Mammary microvascular endothelial cell (primary cell): ENCODE measurements at places on chromosomes 6 and 20. TPM values are rescaled to one million over a fixed set of nuclear protein-coding genes. Genes with fewer than 3 reads are reported as not detected.

Gene TP53TG5
- total RNA-seq: not detected in 2 replicates

Gene FKBP1C
- total RNA-seq: 0.27 and 0.34 TPM in 2 replicates

Gene CD93
- total RNA-seq: 375 and 394 TPM in 2 replicates

Gene ROS1
- total RNA-seq: not detected in 2 replicates

Gene NEURL2
- 2.2 and 2.3 TPM in 2 replicates for total RNA-seq

Gene HLA-DQB1
- total RNA-seq: 0.10 TPM in 1 of 2 replicates, not detected in the other

Gene SNAI1
- total RNA-seq: 11.3 and 12.2 TPM in 2 replicates

Gene HLA-DQA1
- total RNA-seq: not detected in 2 replicates

Gene BPIFA1
- total RNA-seq: not detected in 2 replicates

Gene LINC00237
- not detected in 2 replicates for total RNA-seq

Gene RANBP9
- total RNA-seq: 19.4 and 19.8 TPM in 2 replicates

Gene WFDC12
- not detected in 2 replicates for total RNA-seq

Gene MRAP2
- 0.07 and 0.39 TPM in 2 replicates for total RNA-seq

Gene RIMS1
- 0.05 and 0.13 TPM in 2 replicates for total RNA-seq

Gene ID1
- total RNA-seq: 965 and 1,004 TPM in 2 replicates

Gene TMEM217
- 7.8 and 10.1 TPM in 2 replicates for total RNA-seq

Gene ARMH2
- total RNA-seq: not detected in 2 replicates

Gene DDO
- total RNA-seq: 0.67 and 0.84 TPM in 2 replicates

Gene LY6G6C
- not detected in 2 replicates for total RNA-seq

Gene PDYN
- not detected in 2 replicates for total RNA-seq

Gene MMUT
- 6.5 and 8.4 TPM in 2 replicates for total RNA-seq

Gene CALHM4
- total RNA-seq: 0.87 TPM in 1 of 2 replicates, not detected in the other

Gene TNFAIP3
- total RNA-seq: 7.6 and 8.2 TPM in 2 replicates

Gene IRF4
- not detected in 2 replicates for total RNA-seq

Gene GGTLC1
- total RNA-seq: not detected in 2 replicates

Gene LYRM2
- 23.1 and 30.8 TPM in 2 replicates for total RNA-seq

Gene CCN6
- not detected in 2 replicates for total RNA-seq

Gene CST1
- 0.80 and 1.3 TPM in 2 replicates for total RNA-seq

Gene TFAP2D
- total RNA-seq: not detected in 2 replicates

Gene NKAPL
- 0.53 and 1.3 TPM in 2 replicates for total RNA-seq

Gene SRMS
- not detected in 2 replicates for total RNA-seq

Gene TRIM15
- not detected in 2 replicates for total RNA-seq

Gene LTA
- 0.13 TPM in 1 of 2 replicates, not detected in the other for total RNA-seq

Gene TINAG
- not detected in 2 replicates for total RNA-seq

Gene C6orf163
- 0.74 and 1.00 TPM in 2 replicates for total RNA-seq

Gene SAMD3
- total RNA-seq: not detected in 2 replicates

Gene IFT52
- 18.7 and 19.5 TPM in 2 replicates for total RNA-seq

Gene TRIM31
- not detected in 2 replicates for total RNA-seq

Gene MRPL18
- 96.7 and 140 TPM in 2 replicates for total RNA-seq

Gene ULBP2
- 19.0 and 21.4 TPM in 2 replicates for total RNA-seq

Gene SPATS1
- not detected in 2 replicates for total RNA-seq

Gene FOXC1
- total RNA-seq: 9.9 and 10.5 TPM in 2 replicates

Gene NDUFAF4
- total RNA-seq: 27.4 and 33.3 TPM in 2 replicates

Gene RPRD1B
- total RNA-seq: 10.7 and 10.9 TPM in 2 replicates

Gene VWA7
- 0.49 and 1.6 TPM in 2 replicates for total RNA-seq

Gene FAM83B
- not detected in 2 replicates for total RNA-seq

Gene CUL9
- 15.3 and 16.2 TPM in 2 replicates for total RNA-seq

Gene SLC22A3
- total RNA-seq: not detected in 2 replicates

Gene KCNK15
- not detected in 2 replicates for total RNA-seq

Gene BMP7
- not detected in 2 replicates for total RNA-seq

Gene MAN1A1
- total RNA-seq: 26.4 and 28.1 TPM in 2 replicates

Gene UBE2C
- total RNA-seq: 108 and 126 TPM in 2 replicates

Gene RRAGD
- 2.9 and 3.1 TPM in 2 replicates for total RNA-seq

Gene C6orf132
- 0.07 and 0.10 TPM in 2 replicates for total RNA-seq

Gene SLC2A10
- total RNA-seq: 1.9 and 3.3 TPM in 2 replicates
